Activated CD8-positive, alpha-beta memory T cell treated with anti-CD3 and anti-CD28 coated beads for 1 hour (primary cell): ENCODE measurements at places on chromosomes 3 and 15.

GRCh38 chr15:85837011-85837433 is 42.3 kb upstream of the KLHL25 start:
- no peak for DNase-seq

DNA sequence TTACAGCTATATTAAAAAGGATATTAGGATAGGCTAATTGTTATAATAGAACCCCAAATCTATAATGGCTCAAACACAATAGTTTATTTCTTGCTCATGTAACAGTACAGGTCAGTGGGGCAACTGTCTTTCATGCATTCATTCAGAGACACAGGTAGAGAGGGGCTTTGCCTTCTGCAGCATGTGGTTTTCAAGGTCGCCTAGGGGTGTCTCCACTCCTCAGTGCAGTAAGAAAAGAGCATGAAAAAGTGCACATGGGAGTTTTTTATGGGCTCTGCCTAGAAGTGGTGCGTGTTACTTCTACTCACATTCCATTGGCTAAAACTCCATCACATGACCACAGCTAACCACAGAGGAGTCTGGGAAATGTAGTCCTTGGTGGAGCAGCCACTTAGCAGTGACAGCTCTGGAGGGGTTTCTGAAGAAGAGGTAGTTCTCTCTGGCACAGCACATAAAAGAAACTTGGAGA is 1.8 kb downstream of the ZBTB38 start:
- peak; percentile 19 for DNase-seq

GRCh38 chr3:105277656-105278055 is 89.1 kb upstream of the ALCAM start:
- DNase-seq = no peak

DNA sequence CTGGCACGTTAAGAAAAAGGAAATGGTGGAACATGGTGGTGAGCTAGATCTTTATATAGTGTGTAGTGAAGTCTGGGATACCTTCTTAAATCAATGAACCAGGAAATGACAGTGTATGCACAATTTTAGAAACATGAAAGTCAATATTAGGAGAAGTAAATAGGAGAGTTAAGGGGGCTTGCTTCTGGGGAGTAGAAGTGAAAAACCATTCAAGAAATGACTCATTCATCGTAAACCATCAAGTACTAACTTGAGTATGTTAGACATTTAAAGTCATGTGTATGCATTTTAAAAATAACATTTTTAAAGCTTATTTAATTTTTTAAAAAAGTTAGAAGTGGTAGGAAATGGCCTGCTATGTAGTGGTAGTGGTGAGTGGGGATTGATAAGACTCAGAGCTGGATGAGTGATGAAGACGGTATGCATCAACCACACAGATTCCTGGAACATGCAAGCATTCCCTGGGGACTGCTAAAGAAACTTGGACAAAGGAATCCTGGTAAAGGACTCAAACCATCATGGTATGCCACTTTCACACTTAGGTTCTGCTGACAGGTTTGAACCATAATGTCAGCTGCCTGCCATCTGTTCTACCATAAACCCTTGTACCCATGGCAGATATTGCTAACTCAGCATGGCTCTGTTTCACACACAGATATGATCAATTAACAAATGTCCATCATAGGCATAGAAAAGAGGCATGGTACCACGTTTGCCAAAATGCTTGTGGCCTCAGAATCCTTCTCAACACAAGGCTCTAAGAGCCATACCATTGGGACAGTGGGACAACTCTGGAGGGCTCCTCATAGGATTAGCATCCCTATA is 28.9 kb upstream of the MITF start:
- no peak for DNase-seq

DNA sequence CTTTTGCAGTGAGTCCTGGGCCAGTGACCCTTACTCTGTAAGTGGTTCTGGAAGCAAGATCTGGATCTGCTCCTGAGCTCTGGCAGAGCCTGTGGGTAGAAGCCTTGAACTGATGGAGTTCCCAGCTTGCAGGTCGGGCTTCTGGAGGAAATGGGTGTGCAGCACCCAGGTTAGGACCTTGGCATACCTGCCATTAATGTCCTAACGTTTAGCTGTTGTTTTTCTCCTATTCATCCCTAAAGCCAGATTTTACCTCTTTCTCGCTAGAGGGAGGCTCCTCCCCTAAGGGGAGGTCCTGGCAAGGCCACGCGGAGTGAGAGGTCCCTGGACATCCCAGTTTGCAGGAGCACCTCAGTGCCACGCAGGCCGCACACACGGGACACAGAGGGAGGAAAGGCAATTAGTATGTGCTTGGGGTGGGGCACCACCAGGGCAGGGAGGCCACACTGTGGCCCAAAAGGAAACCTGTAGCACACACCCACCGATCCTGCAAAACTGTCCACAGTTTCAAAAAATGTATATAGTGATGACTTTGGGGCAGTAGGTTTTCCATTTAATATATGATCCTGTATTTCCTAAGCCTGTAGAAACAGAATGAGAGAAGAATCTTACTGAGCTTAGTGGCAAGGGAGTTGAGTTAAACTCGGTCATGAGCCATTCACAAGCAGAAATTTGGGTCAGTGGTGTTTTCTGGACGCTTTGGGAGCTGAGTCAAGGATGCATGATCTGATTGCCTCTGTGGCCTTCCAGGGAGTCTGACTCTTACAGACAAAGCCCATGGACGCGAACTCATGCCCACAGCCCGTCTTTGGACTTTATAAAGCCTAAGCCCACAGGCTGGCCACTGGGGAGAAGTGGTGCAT is 148.7 kb downstream of the LRRK1 start:
- no peak for DNase-seq

GRCh38 chr3:63656786-63657185 is 4.3 kb downstream of the SNTN start:
- DNase-seq = no peak

DNA sequence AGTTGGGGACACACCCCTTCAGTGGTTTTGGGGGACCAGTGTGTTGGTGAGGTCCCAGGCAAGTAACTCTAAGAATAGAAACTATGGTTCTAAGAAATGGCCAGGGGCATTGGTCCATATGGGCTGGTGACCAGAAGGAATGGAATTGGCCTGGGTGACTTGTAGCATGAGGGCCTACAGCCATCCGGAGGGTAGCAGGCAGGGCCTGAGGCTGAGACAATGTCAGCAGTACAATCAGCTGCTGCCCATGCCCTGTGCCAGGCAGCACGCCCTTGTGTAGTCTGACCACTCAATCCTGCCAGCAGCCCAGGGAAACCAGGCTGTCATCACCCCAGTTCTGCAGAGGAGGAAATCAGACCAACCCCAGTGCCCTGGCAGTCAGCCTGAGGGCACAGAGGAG is 100.6 kb downstream of the DNAJB8 start:
- DNase-seq = no peak

DNA sequence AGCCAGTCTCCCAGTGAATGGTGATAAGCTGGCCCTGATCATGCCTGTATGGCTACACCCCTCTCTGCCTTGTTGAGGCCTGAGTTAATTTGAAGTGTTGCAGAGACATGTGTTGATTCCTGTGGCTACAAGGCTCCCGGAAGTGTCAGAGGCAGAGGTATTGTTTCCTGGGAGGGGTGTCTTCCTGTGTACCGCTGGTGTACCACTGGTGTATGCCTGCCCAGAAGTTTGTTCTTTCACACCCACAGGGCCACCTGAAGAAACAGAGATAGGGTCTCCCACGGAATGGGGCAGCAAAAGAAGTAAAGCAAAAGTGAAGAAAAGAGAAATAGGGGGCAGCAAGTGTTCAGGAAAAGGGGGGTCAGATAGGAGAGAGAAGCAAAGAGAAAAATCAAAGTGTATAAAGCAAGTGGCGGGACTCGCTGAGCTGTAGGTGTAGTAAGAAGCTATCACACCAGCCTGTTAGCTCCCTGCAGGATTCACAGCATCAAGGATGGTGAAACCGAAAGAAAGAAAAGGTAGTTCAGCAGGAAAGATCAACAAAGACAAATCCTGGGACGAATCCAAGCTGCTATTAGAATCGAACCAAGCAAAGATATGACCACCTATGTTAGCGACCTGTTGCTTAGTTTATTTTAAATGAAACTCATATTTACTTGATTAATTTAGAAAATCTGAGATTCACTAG is 36.6 kb upstream of the CD47 start:
- DNase-seq = peak; percentile 28

GRCh38 chr3:13193320-13194284 is 120.4 kb upstream of the IQSEC1 start:
- DNase-seq = no peak

- no peak for DNase-seq
Observed at GRCh38 chr15:31206386-31207181, 105.1 kb upstream of the TRPM1 start.

- no peak for DNase-seq
Observed at GRCh38 chr3:97579365-97579764, 185.2 kb upstream of the ARL6 start.

DNA sequence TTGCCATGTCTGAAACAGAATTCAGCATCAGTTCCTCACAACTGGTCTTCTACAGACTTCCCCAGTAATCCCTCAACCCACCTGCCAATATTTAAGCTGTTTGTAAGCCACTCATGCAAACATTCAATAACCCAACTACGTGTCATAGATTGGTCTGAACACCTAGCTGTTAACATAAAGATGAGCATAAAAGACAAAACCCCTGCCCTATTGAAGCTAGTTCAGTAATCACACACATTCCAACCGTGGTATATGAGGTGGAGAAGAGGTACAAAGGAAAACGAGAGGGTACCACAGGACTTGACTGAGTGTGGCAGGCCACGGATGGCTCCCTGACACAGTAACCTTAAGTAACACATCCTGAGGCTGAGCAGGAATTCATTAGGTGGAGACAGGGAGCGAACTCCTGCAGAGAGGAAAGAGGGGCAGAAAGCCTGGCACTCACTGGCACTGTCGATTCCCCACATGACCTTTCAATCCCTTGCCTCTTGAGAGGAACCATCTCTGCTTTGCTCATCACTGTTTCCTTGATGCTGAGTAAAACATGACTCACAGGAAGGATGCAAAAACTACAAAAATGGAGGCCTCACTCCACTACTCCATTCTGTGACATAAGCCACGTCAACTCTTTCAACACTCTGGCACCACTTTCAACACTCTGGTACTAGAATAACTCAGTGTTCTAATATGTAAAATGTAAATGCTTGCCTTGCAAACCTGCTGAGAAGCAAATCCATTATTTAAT is 31.3 kb downstream of the RPN1 start:
- DNase-seq = no peak

GRCh38 chr15:44738340-44738984 is 2.1 kb downstream of the TRIM69 start:
- DNase-seq = no peak

DNA sequence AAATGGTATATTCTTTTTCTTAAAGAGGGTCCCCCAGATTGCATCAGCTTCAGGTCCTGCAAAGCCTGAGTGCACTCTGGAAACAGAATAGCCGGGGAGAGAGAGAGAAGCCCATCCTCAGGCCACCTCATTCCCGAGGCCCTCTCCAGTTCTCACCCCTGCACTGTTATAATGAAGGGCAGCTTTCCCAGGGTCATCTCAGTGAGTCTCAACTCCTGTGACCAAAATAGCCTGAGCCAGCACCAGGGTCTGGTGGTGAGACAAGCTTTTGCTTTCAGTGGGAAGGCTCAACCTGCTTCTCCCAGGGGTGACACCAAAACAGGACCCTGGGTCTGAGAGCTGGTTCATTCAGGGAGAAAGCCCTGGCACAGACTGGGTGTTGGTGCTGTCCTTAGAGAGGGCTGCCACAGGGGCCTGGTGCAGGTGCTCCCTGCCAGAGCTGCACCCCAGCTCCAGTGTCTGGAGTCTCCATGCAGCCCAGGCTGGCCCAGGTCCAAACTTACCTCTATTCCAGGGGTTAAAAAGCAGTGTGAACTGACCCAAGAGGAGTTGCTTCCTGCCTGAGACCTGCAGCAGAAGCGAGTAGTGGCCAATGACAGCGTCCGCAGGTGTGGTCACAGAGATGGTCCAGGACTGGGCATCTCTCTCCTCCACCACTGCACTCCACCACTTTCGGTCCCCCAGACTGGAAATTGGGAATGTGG is 6.1 kb downstream of the EPB42 start:
- no peak for DNase-seq

DNA sequence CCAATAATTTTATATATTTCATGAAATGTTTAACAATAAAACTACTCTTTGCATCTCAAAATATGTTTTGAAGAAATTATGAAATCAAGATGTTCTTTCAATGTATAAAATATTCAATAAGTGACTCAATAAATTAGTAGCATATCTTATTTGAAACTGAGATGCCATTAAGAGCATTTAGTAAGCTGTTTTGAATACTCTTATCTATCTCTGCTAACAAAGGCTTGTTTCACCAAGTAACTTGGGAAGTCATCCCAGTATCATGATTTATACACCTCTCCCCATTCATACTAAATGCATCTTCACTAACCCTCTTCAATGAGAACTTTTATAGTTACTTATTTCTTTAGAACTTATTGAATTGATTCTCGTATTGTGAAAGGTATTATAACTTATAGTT is 43.1 kb downstream of the TNIK start:
- no peak for DNase-seq

GRCh38 chr3:171306631-171307030 is 153.6 kb downstream of the TNIK start:
- DNase-seq = no peak

- no peak for DNase-seq
Observed at GRCh38 chr15:76181705-76182107, 121.9 kb downstream of the TMEM266 start.

GRCh38 chr15:66459818-66460615 is 37.5 kb downstream of the SNAPC5 start:
- DNase-seq = no peak

GRCh38 chr15:88630141-88630721 is 8.6 kb upstream of the ISG20 start:
- no peak for DNase-seq

- no peak for DNase-seq
Observed at GRCh38 chr3:3015185-3016089, 94.7 kb downstream of the IL5RA start.

- no peak for DNase-seq
Observed at GRCh38 chr3:159945930-159946329, 42.7 kb upstream of the IL12A start.

GRCh38 chr3:30302027-30302426 is 304.4 kb upstream of the TGFBR2 start:
- no peak for DNase-seq

DNA sequence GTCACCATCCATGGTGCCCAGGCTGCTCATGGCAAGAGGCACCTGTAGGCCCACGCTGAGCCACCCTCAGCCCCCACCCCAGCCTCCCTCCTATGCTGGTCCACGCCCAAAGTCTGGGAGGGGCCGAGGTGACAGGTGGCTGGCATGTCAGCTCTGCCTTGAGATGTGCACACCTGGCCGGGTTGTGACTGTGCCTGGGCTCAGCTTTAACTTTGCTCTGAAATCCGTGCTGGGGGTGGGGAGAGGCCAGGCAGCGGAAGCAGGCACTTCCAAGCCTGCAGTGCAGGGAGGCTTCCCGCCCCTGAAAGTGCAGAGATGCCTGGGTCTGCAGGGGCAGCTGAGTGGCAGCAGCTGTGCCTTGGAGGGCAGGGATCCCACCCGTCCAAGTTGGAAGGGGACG is 1124.8 kb downstream of the SI start:
- no peak for DNase-seq

DNA sequence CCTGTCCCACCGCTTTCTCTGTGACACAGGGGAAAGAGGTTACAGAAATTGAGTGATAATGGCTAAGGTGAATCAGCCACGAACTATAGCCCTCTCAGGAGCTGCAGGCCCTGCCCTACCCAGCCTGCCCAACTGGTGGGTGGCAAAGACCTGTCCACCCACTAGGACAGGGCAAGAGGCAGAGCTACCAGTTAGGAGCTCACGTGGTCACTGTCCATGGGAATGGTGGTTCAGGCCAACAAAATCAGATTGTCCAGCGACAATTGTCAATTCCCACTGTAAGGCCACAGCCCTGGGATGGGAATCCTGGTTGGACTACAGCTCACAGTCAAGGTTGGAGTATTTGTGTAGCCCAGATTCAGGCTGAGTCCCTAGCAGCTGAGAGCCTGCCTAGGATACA is 75.0 kb downstream of the PPCDC start:
- DNase-seq = no peak

GRCh38 chr3:186502966-186503712 is 41.0 kb downstream of the CRYGS start:
- DNase-seq = no peak
